Thoracic aorta (tissue), 2 donors: ENCODE measurements at places on chromosomes 3 and 15.

DNA sequence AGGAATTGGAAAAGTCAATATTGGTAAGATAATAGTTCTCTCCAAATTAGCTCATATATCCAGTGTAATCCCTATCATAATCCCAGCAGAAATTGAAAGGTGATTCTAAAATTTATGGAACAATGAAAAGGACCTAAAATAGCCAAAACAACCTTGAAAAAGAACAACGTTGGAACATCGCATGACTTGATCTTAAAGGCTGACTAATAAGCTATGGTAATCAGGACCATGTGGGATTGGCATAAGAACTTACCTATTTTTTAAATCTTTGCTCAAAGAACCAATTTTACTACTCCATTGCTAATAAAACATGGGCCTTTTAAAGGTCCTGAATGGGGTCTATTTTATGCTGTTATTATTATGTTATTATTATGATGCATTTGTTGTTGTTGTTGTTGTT lies 40.9 kb downstream of the B3GNT5 start:
- DNase-seq: no peak

DNA sequence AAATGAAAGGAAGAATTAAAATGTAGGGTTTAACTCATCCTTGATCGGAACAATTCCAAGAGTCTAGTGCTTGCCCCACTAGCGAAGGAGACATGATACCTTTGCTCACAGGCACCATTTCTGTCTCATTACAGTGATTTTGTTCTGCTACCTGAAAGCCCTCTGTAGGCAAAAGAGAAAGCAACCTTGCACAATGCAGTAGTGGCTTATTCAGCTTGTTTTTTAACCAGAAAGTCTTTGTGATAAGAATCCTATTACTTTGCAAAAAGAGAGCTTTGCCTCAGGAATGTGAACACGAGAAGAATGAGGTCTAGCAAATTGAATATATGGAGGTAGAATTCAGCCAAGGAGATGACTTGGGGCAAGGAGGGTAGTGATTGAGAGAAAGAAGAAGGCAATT lies 684.4 kb downstream of the GRM7 start:
- no peak for DNase-seq

DNA sequence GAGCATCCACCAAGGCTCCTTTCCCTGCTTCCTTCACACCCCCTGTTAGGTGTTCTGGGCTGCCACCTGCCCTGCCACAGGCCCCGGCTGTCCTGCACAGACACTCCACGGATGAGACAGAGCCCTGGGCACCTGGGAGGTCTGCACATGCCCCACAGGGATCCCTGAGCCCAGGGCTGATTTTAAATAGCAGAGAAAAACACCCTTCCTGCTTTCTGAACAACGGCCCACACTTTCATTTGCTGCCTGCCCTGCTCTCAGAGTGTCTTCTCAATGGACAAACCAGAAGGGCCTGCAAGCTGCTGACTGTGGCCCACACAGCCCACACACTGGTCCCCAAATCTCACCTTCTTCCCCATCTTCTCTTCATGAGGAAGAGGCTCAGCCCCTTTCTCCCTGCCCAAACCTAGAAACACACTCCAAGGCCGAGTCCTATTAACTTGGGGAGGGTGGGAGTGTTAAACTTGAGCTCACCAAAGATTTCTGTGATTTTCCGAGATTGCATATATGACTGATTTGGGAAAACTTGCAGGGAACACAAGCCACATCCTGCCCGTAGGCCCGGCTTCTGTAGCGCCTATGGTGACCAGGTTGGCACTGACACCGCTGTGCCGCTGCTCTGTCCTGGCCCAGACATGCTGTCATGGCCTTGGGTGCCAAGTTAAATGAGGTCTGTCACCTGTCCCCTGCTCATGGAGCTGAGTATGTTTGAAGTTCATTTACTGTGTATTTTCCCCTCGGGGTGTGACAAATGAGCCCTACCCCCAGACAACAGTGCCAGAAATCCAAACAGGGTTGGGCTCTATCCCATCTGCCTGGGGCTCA lies 47.2 kb upstream of the KLF13 start:
- DNase-seq: no peak

GRCh38 chr3:100107221-100107814 lies 7.0 kb downstream of the FILIP1L start:
- no peak for DNase-seq

DNA sequence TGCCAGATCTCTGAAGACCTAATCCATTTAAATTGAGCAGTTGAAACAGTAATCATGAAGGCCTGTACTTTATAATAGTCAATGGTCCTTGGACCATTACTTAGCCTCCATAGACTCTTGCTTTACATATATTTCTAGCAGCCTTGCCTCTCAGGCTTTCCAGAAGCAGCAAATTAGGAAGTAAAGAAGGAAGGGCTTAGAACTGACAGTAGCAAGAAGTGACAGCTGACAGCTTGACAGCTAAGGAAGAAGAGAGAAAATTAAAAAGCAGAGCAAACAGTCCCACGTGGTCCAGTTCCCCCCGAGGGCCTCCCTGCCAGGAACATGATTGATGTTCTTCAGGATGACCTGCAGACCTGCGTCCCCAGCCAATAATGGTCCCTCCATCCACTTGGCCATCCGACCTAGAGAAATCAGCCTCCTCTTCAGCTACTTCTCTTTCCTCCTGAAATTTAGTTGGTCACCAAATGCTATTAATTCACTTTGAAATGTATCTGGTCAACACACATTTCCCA lies 15.0 kb upstream of the PSMD6 start:
- no peak for DNase-seq

DNA sequence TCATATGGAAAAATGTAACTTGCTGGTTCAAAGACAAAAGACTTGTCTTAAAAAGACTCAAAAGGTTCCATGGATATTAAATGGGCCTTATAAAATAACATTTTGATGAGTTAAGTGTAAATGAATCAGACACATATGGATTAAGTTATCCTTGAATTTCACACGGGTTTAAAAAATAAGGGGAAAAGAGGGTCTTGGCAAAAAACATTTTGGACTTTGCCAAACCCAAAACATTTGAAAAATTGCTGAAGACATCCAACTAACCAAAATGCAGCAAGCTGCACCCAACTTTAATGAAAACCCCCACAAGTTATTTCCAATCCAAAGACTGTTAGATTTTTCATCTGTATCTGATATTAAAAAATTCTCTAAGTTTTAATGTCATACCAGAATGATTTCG lies 200.7 kb downstream of the MEIS2 start:
- DNase-seq: no peak

GRCh38 chr3:43905157-43905556 lies 214.4 kb downstream of the ABHD5 start:
- DNase-seq: no peak

DNA sequence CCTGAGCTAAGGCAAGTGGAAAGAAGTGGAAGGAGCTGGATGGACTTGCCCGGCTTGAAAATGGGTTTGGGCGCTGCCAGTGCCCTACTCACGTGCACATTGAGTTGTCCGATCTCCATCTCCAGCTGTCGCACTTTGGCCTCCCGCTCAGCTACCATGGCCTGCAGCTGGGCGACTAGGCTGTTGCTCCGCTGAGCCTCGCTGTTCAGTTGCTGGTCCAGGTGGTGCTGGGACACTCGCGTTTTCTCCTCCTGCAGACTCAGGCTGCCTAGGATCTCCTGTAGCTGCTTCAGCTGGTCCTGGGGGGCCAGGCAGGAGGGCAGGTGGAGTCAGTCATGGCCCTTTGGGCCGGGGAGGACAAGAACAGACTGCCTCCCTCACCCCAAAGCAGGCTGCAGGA lies 33.0 kb upstream of the HHATL start:
- DNase-seq: no peak

- DNase-seq: no peak
Observed at GRCh38 chr3:132145833-132146232, 111.0 kb upstream of the CPNE4 start.

DNA sequence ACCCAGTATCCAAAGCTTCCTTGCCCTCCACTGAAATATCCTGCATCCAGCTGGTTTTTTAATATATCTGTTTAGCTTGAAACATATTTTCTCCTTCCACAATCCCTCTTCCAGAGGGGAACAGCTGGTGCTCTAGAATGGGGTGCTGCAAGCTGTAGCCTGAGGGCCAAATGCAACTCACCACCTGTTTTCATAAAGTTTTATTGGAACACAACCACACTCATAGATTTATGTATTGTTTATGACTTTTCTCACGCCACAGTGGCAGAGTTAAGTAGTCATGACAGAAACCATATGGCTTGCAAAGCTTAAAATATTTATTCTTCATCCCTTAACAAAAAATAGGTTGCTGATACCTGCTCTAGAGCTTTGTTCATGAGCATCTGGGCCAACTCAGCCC lies 298.7 kb downstream of the CLSTN2 start:
- DNase-seq: no peak
